ENCODE measurements at places on chromosomes 11 and 22. TPM values are rescaled to one million over a fixed set of nuclear protein-coding genes. Genes with fewer than 3 reads are reported as not detected.

Gene OR52E8
- not detected for total RNA-seq

Gene SCUBE2
- total RNA-seq = 8.8 TPM

Gene PIWIL4
- total RNA-seq = 7.8 TPM

Gene CDCA5
- 0.71 TPM for total RNA-seq

Gene DNAJB13
- 0.62 TPM for total RNA-seq

Gene TMEM184B
- 72.7 TPM for total RNA-seq

- DNase-seq = no peak
Measured at GRCh38 chr11:28961726-28962125, 853.5 kb downstream of the METTL15 start.

DNA sequence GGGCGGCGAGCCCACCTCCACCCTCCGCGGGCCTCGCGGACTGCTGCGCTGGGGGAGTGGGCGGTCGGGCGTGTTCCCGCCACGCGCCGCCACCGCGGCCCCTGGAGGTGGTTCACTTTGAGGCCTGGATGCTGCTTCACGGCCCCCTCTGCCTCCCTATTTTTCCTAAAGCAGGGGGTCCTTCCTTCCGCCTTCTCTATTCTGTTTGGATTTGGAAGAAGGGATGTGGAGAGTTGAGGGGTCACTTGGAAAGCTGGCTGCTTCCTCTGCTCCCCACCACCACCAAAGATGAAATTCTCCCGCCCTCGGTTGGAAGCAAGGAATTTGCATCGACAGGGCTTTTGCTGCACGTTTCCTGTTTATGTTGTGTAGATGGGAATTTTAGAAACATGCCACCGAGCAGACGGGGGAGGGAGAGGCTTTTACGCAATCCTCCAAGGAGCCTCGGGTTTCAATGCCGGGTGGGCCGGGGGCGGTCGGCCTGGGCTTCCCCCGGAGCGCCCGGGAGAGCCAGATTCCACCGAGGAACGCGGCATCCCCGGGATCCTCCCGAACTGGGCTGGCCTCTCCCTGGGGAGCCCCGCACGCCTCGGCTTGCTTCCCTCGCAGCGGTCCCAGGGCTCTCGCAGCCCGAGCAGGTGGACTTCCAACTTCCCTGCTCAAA, 403 bp upstream of the SBF2 start:
- peak; percentile 78 for DNase-seq

DNA sequence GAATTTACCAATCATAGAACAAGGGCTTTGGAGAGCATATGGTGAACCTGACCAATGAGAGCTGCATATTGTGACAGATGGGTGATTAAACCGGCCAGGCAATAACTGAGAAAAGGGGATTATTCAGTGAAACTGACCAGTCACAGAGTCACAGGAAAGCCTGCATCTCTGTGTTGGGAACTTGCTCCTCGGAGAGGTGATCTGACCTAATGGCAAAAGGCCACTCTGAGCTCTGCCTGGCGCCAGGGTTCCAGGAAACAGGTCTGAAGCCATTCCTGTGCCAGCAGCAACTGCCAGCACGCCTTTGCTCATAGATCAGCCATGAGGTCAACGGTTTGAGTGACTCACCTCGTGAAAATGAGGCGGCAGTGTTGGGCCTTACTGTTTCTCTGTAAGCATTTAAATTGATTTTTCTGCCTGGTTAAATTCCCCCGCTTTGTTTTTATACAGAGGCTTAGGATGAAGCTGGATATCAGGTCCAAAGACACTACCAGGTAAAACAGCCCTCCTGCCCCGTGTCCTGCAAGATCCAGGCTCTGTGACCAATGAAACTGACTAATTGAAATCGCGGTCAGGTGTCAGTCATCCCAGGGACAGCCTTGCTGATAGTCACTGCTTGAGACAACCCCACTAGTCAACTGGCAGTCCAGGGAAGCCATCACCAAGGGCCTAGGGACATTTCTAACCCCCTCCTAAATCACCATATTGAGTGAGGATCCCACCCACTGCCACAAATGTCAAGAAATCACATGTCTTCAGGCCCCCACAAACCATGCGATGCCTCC, 35.8 kb upstream of the MYOD1 start:
- DNase-seq = no peak

DNA sequence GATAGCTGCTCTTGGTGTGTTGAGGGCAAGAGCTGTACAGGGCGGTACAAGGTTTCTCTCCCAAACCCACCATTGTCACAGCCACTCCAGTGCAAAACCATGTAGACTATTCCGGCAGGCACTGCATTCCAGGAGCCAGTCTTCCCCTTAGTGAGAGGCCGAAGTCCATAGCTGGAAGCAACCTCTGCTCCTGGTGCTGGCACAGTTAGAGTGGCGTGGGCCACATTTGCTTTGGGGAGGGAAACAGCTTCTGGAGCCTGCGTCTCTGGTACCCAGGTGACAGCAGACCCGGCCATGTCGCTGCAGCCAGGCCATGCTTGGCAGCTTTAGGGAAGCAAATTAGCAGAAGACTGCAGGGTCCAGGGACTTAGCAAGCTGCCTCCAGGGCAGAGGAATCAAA, 788.0 kb downstream of the BRD1 start:
- DNase-seq = no peak

DNA sequence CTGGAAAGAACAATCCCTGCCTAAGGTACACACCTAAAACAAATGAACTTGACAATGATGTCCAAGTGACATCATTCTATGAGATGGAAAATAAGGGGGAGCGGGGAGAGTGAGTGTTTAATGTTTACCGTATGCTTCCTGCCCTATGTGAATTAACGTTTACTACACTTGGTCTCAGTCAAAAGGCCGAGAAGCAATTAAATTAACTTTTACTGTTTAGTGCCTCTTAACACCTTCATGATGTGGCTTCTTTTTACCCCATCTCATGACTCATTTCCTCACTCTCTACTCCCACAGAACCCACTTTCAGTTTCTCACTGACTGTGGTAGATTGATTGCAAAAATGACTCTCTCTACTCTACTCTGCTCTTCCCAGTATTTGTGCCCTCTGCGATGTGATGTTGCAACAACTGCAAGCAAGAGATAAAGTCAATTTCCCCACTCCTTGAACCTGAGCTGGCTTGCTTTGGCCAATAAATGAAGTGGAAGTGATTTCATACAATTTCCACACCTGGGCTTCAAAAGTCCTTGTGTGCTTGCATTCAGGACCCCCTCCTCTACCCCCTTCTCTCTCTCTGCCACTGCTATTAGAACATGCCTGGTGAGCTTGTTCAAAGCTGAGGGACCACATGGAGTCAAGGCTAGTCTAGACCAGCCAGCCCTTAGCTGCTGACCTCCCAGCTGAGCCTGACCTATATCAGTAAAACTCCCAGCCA, 11.6 kb upstream of the ALKBH3 start:
- DNase-seq = no peak

DNA sequence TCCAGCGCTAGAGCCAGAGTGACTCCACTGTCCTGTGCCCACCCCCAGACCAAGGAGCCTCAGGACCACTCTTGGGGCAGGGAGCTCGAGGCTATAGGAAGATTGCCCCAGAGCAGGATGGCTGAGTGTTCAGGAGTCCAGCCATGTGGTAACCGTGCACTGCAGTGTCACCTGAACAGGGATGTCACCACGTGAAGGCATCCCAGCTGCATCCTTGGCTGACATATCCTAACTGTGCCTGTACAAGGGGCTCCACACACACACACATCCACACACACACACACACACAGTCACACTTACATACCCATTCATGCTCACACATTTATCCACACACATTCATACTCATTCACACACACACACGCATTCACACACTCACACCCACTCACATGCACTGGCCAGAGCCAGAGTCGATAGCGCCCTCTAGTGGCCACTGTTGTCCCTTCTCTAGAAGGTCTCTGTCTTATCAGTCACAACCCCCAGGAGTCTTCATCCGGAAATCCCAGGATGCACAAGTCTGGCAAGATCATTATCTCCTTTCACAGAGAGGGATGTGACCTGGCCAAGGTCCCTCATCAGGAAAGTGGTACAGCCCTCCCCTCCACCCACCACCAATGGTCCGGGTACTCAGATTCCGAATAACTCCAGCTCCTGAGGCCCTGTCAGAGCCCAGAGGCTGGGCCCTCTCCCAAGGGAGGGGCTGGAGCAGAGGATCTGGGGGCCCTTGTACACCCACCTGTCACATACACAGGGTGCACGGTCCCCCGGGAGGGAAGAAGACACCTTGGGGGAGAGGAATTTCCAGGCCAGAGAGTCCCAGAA, 55.1 kb downstream of the IGLL5 start:
- DNase-seq = peak; percentile 78

DNA sequence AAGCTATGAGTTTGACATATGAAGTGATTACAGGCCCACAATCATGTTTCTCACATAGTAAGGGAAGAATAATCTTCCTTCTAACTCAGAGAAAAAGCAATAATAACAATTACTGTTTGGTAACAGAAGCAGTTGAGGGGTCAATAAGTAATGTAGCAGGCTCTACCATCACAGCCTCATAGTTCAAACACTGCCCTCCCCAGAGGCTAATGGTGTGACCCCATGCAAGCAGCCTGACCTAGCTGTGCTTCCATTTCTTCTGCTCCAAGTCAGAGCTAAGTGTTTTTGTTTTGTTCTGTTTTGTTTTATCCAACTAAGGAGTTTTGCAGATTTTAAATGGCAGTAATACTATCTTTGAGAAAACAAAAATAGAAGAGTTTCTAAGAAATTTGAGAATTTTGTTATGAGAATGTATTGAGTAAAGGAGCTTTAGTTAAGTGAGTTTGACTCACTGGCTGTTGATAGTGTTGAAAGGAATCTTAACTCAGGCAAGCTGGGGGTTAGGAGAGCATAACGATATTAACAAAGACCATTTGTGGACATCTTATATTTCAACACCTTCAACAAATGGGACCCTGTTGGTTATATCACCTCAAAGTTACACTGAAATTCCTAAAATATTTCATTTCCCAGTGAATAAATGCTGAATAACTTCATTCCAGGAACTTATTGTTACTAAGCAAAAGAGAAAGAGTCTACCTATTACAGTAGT, 48.5 kb downstream of the GUCY1A2 start:
- no peak for DNase-seq

- no peak for DNase-seq
Measured at GRCh38 chr22:47695176-47695575, 932.7 kb downstream of the TBC1D22A start.

GRCh38 chr11:10934293-10934860, 76.5 kb upstream of the ZBED5 start:
- DNase-seq = no peak

GRCh38 chr11:68960294-68961071, 20.3 kb downstream of the MRGPRD start:
- DNase-seq = no peak

GRCh38 chr11:122491509-122491908, 164.0 kb upstream of the UBASH3B start:
- no peak for DNase-seq

GRCh38 chr11:120722524-120722923, 211.0 kb downstream of the GRIK4 start:
- no peak for DNase-seq

- DNase-seq = no peak
Measured at GRCh38 chr22:10961043-10961860, 4566.7 kb upstream of the OR11H1 start.

GRCh38 chr22:46451741-46452140, 85.7 kb downstream of the CELSR1 start:
- DNase-seq = no peak

- DNase-seq = no peak
Measured at GRCh38 chr11:27216270-27217149, 146.5 kb downstream of the CCDC34 start.

- no peak for DNase-seq
Measured at GRCh38 chr22:48444320-48445112, 1383.2 kb downstream of the BRD1 start.

- DNase-seq = no peak
Measured at GRCh38 chr11:35177370-35177769, 38.4 kb downstream of the CD44 start.

- DNase-seq = peak; percentile 76
Measured at GRCh38 chr22:48492366-48493320, 1335.0 kb downstream of the BRD1 start.

DNA sequence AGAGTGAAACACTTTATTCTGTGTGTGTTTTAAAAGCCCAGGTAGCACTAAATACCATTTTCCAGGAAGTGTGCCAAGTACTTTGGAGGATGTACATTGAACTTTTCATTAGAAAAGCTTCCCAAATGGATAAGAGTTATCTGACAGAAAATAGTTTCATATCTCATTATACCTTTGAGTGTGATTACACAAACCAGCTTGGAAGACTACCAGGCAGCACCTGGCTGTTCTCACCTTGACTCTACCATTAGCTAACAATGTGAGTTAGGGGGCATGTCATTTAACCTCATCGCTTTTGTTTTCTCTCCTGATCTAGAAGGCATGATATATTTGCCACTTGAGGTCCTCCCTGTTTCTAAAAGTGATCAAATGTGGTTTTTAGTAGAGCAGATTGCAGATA, 50.2 kb downstream of the GRM5 start:
- no peak for DNase-seq

DNA sequence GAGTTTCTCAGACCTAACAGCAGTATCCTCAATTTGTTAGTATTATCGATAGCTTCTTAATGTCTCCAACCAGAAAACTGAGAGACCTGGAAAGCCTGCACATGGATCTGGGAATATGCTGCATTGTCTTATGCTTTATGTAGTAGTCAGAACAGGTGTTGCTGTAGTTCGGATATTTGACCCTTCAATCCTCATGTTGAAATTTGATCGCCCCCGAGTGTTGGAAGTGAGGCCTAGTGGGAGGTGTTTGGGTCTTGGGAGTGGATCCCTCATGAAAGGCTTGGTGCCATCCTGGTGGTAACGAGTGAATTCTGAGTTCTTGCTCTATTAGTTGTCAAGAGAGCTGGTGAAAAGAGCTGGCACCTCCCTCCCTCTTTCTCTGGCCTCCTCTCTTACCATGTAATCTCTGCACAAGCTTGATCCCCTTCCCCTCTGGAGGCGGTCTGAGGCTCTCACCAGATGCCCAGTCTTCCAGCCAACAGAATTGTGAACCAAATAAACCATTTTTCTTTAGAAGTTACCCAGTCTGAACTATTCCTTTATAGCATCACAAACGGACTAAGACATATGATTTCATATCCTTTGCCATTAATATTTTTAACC, 227.1 kb downstream of the DDX10 start:
- DNase-seq = no peak

GRCh38 chr11:126468102-126468521, 112.6 kb downstream of the ST3GAL4 start:
- no peak for DNase-seq

DNA sequence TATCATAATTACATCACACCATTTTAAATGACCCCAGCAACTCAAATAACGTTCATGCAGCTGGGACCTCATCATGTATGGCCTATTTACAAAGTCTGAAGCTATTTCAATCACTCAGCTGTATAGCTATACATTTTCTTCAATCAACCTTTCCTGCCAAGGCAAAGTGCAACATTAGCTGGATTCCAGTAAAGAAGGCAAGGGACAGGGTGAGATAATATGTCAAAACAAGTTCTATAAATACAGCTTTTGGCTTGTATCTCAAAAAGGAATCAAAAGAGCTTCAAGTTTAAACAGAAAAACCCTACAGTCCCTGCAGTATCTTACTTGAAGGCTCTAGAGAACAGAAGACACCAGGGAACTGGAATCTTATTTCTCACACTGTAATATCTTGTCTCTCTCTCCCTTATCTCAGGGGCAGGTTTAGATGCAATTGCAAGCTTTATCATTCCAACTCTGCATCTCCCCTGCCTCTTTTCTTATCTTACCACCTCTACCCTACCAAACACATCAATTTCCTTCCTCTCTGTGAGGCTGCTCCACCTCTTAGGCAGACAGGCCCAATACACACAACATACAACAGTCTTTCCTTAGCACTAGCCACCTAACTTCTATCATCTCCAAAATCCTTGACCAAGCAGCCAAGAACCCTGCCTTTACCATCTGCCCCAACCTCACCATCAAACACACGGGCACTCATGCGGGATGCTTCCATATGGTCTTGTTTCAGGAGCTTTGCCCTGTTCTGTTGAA, 34.5 kb downstream of the CELF1 start:
- no peak for DNase-seq

- no peak for DNase-seq
Measured at GRCh38 chr11:93715797-93716396, 25.4 kb downstream of the TAF1D start.
